ENCODE measurements at places on chromosomes 5 and 9.

- peak; percentile 48 for DNase-seq
Observed at GRCh38 chr5:135398160-135398854, 724 bp downstream of the MACROH2A1 start.

- no peak for DNase-seq
Observed at GRCh38 chr5:102737161-102737560, 17.9 kb upstream of the PAM start.

GRCh38 chr5:126754609-126755008 lies 22.3 kb upstream of the LMNB1 start:
- DNase-seq: no peak

- peak; percentile 46 for DNase-seq
Observed at GRCh38 chr5:178237431-178238312, 5.1 kb upstream of the PHYKPL start.

- no peak for DNase-seq
Observed at GRCh38 chr9:105246656-105247173, 2.3 kb downstream of the SLC44A1 start.

DNA sequence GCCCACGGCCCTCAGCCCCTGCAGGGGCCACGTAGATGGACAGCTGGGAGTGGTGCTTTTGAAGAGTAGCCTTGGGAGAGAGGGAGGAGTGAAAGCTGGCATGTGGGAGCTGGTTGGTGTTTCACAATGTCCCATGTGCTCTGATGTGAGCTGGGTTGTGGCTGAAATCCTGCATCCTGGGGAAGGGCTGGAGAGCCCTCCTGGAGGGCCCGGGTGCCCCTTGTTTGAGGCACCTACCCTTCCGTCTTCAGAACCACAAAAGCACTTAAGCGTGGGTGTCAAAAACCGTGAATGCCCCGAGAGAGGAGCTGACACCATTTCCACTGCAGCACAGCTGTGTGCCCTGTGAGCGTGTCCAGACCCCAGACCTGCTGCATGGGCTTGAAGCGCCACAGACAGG lies 199.1 kb upstream of the ZNF618 start:
- DNase-seq: no peak

GRCh38 chr5:168877132-168877892 lies 298.1 kb upstream of the PANK3 start:
- no peak for DNase-seq

- peak; percentile 80 for DNase-seq
Observed at GRCh38 chr9:110183208-110184145, 24.5 kb downstream of the C9orf152 start.

- no peak for DNase-seq
Observed at GRCh38 chr5:34047143-34047542, 4.1 kb upstream of the C1QTNF3 start.

- DNase-seq: no peak
Observed at GRCh38 chr5:28770307-28770706, 1731.9 kb upstream of the CDH9 start.

DNA sequence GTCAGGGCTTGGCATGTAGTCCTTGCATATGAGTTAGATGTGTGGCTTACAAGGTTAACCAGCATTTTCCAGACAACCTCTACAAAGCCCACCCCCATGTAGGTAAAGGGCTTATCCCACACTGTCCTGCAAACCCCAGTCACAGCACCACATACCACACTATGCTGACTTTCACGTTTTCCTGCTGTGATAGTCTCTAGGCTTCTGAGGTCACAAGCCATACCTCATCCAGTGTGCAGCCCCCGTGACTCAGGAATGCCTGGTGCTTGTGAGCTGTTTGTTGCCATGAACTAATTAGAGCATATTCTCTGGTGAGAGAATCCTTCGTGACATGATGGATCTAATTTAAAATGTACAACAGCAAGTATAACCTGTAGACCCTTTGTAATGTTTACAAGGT lies 50.8 kb downstream of the ERAP1 start:
- DNase-seq: no peak

- DNase-seq: no peak
Observed at GRCh38 chr5:38465061-38465460, 91.4 kb downstream of the LIFR start.

- DNase-seq: no peak
Observed at GRCh38 chr9:71643330-71643729, 125.0 kb downstream of the CEMIP2 start.

- DNase-seq: no peak
Observed at GRCh38 chr9:76877961-76878360, 28.0 kb downstream of the PRUNE2 start.

DNA sequence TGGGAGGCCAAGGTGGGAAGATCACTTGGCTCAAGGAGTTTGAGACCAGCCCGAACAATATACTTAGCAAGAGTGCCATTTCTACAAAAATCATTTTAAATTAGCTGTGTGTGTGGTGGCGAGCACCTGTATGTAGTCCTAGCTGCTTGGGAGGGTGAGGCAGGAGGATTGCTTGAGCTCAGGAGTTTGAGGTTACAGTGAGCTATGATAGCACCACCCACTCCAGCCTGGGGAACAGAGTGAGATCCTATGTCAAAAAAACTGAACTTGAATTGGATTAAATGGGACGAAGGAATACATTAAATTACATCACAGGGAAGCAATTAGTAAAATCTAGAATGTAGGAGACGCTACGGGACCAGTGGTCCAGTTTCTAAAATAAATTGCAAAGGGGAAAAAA lies 6.4 kb upstream of the ETF1 start:
- DNase-seq: no peak

- DNase-seq: no peak
Observed at GRCh38 chr5:109655841-109656240, 33.9 kb upstream of the MAN2A1 start.

DNA sequence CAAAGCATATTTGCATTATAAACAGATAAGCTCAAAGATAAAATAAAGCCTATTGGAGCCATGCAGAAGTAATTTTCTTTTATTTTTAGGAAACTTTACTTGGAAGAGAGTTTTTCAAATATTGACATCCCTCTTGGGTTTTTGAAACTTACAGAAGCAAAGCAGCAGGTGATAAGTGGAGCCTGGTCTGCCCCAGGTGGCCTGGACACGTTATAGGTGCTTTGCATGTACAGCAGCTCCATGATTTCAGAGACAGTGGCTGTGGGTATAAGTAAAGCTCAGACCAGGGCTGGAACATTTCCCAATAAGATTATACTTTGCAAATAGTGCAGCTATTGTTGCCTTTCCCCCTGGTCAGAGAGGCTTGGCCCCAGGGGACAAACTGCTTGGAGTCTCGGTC lies 51.5 kb downstream of the CCDC192 start:
- DNase-seq: no peak

DNA sequence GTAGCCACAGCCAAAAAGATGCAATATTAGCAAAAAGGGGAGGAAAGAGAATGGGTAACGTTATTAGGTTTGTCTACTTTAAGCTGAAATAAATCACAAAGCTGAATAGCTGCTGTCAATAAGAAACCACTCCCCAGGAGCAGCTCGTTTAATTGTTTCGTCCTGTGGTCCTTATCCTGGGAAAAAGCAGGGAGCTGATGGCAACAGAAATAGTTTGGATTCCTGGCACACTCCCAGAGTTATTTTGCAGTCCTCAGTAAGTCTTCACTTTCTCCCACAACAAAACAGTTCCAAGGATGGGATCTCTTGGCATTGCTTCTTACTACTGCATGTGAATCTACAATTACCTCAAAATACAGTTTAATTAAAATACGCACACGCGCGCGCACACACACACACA lies 28.8 kb downstream of the FRMD3 start:
- DNase-seq: no peak

- no peak for DNase-seq
Observed at GRCh38 chr5:163874431-163874830, 369.0 kb downstream of the MAT2B start.

DNA sequence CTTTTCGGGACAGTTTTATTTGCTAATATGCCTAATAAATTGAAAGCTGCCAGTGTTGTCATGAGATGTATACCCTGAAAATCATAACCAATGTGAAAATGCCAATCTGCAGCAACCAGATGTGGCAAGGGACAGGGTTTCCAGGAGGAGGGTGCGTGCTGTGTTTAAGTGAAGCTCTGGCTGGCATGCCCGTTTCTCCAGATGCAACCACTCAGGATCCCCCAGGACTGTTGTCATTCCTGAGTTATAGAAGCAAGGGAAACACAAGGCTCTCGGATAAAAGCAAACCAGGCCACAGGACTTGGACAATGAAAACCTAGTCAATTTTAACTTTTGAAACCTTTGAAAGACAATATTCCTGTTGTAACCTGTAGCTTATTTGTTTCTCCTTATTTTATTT lies 360.2 kb downstream of the SLIT3 start:
- DNase-seq: no peak

DNA sequence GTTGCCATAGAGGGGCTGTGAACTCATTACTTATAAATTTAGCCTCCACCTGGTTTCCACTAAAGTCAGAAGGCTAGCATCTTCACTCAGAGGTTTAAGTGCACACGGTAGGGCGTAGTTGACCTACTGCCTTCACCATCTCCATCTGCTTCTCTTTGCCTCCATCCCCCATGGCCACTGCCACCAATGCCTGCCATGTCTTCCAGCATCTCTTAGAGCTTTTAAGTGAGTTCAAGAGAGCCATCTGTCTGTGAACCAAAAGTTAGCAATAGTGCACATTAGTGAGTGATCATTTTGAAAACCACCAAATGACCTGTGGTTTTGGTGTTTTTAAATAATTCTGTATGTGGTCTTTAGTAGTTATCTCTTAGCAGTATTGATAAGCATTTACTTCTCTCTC lies 102.0 kb downstream of the DMRTA1 start:
- no peak for DNase-seq

DNA sequence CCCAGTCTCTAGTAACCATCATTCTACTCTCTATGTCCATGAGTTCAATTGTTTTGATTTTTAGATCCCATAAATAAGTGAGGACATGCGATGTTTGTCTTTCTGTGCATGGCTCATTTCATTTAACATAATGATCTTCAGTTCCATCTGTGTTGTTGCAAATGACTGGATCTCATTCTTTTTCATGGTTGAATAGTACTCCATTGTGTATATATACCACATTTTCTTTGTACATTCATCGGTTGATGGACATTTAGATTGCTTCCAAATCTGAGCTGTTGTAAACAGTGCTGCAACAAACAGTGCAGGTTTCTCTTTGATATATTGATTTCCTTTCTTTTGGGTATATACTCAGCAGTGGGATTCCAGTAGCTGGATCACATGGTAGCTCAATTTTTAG lies 46.4 kb downstream of the S100Z start:
- DNase-seq: no peak

DNA sequence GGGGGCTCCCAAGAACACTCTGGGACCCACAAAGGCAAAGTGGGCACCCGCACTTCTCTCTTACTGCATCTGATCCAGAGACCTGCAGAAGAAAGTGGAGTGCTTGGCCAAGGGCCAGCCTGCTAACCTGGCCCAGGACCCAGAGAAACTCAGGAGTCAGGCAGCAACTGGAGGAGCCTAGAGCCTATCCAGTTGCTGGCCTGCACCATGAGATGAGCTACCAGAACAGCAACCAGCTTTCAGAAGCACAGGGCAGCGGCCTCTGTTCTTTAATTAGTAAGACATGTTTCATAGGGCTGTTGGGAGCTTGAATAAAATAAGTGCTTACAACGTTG lies 298.3 kb downstream of the GADD45G start:
- no peak for DNase-seq

DNA sequence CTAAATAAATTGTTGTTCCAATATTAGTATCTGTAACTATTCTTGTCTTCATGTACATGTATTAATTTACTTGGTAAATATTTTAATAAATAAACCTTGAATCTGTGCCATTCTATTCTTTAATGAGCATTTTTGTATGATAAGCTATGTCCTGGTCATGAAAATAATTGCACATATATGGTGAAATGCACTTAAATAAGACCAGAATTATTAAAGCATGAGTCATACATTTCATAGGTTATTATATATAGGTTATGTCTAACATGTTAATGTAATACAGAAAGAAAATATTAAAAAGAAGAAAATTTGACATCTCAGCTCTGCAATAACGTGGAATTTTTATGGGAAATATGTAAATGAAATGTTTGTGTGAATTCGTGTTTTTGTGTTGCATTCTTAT lies 1168.1 kb downstream of the TAF11L14 start:
- peak; percentile 5 for DNase-seq

DNA sequence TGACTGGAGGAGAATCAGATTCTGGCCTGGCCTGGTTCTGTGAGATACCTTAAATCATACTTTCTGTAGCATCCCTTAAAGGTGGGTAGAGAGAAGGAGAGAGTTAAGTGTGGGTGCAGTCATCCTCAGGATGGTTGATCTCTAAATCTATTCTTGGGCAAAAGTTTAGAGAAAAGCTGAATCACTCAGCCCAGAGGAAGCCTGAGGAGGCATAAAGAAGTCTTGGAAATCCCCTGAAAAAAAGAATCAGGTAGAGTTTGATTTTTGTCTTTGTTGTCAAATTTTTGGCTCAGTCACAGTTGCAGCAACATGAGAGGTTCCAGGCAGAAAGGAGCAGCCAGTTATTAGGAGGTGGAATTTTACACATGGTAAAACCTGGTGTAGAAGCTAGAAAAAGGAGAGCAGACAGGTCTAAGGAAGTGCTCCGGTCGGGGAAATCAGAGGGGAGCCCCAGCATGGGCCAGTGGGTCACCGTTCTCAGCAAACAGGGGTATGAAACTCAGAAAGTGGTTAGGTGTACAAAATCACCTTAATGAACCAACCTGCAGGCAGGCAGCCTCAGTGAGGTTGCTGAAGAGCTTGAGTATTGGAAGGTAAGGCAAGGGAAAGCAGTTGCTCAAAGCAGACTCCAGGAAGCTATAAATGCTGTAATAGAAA lies 116.2 kb upstream of the CNTLN start:
- no peak for DNase-seq

GRCh38 chr5:111854186-111854585 lies 97.2 kb upstream of the NREP start:
- DNase-seq: no peak

- peak; percentile 64 for DNase-seq
Observed at GRCh38 chr9:121620777-121621449, 30.5 kb upstream of the DAB2IP start.

All from RWPE1 (cell line).